ENCODE measurements at places on chromosomes 4 and X.

DNA sequence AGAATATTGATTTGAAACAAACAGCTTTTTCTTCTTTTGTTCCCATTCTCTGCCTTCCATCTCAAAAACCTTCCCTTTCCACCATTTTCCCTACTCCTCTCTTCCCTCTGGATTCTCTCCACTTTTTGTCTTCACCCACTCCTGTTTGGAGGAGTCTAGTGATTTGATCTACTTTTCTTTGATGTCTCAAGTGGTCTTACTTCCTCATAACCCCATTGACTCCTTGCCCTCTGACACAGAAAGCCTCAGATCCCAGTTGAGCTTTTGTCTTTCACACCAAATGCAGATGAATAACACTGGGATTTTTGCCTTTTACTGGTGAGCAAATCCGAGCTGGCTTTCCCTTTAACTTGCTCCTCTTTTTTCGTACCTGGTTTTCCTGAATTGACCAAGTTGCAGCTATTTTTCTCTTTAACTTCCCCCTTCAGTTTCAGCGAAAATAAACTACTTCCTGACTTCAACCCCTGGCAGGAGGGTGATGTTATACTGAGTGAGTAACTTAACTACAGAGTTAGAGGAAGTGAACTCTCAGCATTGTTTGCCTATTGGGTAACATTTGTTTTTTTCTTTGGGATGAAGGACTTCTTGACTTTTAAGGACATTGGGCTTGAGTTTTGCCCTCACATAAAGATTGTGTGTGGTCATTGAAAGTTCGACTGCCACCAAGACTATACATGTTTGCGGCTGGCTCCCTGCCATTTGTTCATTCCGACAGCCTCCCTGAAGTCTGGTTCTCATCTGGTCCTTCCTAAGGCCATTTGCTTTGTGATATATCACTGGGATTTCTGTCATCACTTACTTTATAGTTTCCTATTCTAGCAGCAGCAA lies 392.8 kb upstream of the NR3C2 start:
- DNase-seq, result no peak

DNA sequence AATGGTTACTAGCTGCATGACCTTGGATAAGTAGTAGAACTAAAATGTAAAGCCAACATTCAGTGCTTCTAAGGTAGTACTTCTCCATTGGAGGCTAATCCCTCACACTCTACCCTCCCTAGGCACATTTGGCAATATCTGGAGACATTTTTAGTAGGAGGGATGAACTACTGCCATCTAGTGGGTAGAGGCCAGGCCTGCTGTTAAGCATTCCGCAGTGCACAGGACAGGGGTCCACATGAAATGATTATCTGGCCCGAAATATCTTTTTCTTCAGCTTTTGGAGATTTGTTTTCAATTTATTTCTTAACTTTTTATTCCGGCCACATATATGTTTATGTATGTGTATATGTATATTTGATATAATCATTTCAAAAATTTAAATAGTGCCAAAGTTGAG lies 36.0 kb upstream of the SPANXC start:
- no peak for DNase-seq

- no peak for DNase-seq
These were observed 78.4 kb downstream of the CCNG2 start for GRCh38 chr4:77235289-77235854.

DNA sequence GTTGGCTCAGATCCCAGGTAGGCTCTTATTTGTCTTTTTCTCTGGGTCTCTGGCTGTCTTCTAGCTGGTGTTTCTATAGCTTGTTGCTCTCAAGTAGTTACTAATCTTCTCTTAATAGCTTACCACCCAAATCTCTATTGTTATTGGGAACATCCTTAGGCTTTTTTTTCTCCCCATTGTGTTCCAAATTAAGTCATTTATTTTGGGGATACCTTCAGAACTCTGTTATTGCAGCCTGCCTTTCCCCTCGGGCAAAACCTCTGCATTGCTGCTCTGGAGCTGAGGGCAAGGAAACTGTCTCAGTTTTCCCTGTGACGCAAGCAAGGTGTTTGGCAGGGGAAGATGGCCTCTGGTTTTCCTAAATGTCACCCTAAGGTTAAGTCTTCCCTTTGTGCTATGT lies 338.1 kb upstream of the ZCCHC13 start:
- DNase-seq, result no peak

DNA sequence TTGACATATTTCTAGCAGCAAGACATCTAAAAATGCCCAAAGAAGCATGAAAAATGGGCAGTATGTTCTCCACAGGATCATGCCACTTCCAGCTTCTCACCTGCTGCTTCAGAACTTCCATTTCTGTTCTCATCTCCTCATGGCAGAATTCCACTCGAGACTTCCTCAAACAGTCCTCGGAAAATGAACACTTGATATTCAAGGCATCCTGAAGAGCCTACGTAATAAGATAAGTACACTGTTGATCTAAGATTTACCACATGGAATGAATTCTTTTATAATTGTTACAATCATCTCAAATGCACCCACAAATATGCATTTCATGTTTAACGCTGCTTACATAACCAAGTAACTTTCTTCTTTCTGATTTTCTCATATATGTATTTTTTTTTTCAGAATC lies 14.1 kb downstream of the TNIP3 start:
- no peak for DNase-seq

GRCh38 chr4:107835406-107835805 lies 10.7 kb downstream of the SGMS2 start:
- DNase-seq, result no peak

- no peak for DNase-seq
These were observed 46.8 kb downstream of the GSTCD start for GRCh38 chr4:105755375-105755774.

DNA sequence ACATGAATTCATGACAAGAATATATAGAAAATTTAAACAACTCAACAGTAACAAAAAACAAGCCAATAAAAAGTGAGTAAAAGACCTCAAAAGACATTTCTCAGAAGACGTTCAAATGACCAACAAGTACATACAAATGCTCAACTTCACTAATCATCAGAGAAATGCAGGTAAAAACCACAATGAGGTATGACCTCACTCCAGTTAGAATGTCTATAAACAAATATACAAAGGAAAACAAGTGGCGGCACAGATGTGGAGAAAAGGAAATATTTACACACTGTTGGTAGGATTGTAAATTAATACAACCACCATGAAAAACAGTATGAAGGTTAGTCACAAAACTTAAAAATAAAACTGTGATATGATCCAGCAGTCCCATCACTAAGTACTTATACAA lies 1033.1 kb downstream of the RAPGEF2 start:
- DNase-seq, result no peak

DNA sequence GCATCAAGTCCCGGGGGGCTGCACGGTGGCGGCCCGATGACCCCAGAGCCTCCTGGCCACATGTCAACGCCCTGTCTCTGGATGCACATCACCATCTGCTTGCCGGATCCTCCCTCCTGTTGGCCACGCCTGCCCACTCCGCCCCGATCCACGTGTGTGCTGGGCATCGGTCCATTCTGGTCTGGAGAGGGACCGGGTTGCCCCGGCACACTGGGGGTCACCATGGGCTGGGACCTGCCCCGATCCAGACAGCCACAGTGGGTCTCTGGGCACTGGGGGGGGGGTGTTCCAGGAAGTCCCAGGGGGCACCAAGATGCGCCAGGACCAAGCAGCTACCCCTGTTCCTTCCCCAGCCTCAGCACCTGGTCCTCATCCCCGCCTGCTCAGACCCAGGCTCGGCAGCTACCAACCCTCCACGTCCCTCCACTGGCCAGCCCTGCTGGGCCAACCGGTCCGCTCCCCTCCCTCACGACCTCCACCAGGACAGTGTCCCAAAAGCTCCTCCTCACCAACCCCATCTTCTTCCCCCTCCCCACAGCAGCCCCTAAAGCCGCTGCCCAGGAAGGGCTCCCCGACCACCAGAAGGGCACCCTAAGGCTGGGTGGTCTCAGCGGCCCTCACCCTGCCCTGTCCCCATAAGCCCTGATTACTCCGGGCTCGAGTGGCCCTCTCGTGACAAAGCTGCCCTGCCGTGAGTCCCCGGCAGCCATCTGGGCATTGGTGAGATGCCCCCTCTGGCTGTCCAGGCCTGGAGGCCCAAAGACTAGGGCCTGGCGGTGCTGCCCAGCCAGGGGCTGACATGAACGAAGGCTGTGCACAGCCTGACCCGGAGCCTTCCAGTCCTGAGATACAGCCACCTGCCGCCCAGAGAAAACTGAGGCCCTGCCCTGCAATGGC lies 4.6 kb downstream of the CTBP1 start:
- DNase-seq, result peak; percentile 63

GRCh38 chr4:145716661-145717200 lies 36.8 kb downstream of the C4orf51 start:
- DNase-seq, result no peak

GRCh38 chr4:7356667-7357310 lies 77.9 kb downstream of the PSAPL1 start:
- DNase-seq, result no peak

DNA sequence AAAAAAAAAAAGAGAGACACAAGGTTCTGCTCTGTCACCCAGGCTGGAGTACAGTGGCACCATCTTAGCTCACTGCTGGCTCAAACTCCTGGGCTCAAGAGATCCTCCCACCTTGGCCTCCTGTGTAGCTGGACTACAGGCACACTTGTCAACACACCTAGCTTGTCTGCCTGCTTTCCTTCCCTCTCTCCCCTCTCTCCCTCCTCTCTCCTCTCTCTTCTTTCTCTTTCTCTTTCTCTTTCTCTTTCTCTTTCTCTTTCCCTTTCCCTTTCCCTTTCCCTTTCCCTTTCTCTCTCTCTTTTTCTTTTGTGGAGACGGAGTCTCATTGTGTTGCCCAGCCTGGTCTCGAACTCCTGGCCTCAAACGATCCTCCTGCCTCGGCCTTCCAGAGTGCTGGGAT lies 132.1 kb downstream of the DIPK2B start:
- no peak for DNase-seq

GRCh38 chrX:139121616-139122286 lies 408.8 kb upstream of the F9 start:
- no peak for DNase-seq

DNA sequence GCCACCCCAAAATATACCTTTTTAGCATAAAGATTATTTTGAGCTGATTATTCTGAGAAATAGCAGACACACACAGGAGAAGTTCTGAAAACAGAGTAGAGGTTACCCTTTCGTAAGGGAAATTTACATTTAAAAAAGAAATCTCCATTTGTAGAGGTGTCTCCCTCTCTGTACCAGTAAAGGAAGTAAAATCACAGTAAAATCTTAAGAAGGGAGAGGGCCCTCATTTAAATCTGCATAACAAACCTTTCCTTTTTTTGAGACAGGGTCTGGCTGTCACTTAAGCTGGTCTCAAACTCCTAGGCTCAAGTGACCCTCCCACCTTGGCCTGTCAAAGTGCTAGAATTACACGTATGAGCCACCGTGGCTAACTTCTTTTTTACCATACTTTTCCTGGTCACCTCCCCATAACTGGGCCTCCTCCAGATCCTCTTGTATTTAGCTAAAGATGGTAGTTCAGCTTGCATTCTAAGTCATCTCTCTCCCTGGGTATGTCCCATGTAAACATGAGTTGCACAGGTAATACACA lies 92.2 kb upstream of the INTU start:
- no peak for DNase-seq

- no peak for DNase-seq
These were observed 893 bp upstream of the METAP1 start for GRCh38 chr4:98994474-98995182.

DNA sequence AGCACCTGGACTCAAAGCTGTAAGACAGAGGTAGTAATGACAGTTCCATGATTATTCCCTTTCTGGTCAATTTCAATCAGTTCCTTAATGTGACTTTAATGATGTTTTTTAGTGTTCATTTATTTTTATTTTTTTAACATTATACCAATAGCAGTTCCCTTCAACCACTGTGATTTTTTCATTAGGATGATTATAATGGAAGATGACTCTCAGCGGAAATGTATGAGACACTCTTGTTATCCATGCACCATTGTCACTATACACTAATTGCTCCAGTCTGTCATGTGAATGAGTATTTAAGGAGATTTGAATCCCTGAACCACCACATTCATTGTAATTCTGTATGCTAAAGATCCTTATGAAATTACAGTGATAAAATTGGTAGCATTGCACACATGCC lies 2102.3 kb upstream of the AGA start:
- no peak for DNase-seq

- DNase-seq, result no peak
These were observed 594.7 kb downstream of the RAPGEF2 start for GRCh38 chr4:159697322-159698283.

DNA sequence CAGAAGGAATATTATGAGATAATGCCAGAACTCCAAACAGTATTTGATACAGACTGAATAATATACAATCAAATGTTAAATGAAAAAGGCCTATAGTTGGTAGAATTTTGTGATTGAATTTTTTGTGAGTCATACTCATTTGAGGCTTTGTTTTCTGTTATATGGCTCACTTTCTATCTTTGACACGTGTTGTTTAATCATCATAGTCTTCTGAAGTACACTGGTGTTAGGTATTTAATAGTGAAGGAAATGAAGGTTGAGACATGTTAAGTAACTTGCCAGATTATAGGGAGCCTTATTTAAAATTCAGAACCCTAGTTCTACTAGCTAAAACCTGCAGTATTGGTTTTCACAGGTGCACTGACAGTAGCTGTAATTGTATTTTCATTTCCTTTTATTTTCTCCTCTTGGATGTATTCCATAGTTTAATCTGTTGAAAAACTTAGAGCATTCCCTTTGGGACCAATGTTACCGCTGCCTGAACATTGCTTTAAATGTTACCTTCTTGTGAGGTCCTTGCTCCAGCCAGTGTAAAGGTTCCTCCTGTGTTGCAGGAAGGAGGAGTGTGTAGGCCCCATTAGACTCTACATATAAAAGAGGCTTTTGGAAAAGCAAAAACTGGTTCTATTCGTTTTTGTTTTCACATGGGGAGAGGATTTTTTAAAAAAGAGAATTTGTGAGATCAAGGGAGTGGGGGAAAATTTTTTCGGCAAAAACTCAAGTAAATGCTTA lies 224.1 kb downstream of the ARHGAP10 start:
- no peak for DNase-seq

DNA sequence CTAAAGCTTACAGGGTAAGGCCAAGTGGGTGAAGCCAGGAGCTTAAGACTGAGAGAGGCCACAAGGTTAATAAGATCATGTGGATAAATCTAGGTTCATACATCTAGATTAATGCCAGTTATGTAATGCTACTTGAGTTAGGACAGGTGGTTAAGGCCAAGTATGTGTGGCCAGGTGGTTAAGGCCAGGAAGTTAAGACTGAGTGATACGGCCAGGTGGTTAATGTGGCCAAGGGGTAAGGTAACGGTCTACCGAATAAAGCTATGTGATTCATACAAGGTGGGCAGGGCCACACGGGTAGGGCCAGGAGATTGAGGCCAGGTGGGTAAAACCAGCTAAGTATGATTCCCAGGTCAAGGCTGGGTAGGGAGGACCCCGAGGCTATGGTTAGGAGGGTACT lies 223.0 kb downstream of the TACR3 start:
- no peak for DNase-seq
